ENCODE measurements at places on chromosomes 6 and 20. TPM values are rescaled to one million over a fixed set of nuclear protein-coding genes. Genes with fewer than 3 reads are reported as not detected.

OTOR gene
- polyA plus RNA-seq, result 35.0 TPM

IMPG1 gene
- polyA plus RNA-seq, result 0.34 TPM

MYBL2 gene
- not detected for polyA plus RNA-seq

ZBTB24 gene
- polyA plus RNA-seq, result 2.9 TPM

PRSS16 gene
- polyA plus RNA-seq, result 6.3 TPM

IRF4 gene
- polyA plus RNA-seq, result not detected

EDN3 gene
- not detected for polyA plus RNA-seq

PTPRK gene
- 11.0 TPM for polyA plus RNA-seq

CALHM4 gene
- not detected for polyA plus RNA-seq

CAGE1 gene
- not detected for polyA plus RNA-seq
